ENCODE measurements at places on chromosomes 12 and 14.

DNA sequence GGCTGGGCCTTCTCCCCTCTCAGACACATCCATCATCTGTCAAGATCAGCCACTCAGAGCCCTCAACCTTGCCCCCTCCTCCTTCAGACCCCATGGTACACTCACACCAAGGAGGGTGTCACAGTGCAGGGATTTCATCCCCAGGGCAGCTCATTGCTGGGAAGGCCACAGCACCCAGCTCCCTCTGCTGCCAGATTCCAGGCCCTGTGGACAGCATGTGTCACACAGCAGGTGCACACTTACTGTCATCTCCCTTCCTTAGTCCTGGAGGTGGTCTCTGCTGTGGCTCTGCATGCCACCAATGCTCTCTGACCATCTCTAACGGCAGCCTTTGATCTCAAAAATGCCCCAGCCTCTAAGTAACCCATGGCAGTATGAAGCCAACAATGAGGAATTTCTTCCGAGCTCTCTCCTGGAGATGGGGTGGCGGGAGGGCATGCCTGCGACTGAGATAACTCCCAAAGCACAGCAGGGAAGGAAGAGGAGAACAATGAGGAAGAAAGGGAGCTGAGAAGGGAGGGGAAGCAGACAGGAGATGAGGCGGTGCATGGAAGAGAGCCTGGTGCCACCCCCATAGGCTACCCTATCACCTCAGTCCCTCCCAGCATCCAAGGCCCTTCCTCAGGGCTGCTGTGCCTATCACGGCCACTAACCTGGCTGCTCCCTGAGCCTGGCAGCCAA is 101.0 kb downstream of the SINHCAF start:
- no peak for DNase-seq

DNA sequence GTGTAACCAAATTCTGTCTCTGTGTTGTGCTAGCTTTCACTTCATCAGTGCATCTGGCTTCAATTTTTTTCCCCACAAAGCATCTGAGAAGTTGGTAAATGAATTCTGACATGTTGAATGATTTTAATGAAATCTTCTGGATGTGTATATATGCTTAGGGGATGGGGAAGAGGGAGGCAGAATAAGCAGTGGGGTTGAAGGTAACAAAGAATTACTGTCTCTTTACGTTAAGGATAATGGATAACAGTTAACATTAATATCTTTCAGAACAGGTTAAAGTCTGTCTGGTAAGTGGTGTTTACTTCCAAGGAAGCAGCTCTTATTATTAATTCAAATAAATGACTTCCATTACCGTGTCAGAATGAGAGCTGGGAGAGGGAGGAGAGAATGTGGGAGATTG is 261.7 kb downstream of the ERC1 start:
- peak; percentile 25 for DNase-seq

- no peak for DNase-seq
Measured at GRCh38 chr14:74856366-74856765, 19.6 kb downstream of the PROX2 start.

GRCh38 chr12:74021937-74022336 is 515.7 kb upstream of the ATXN7L3B start:
- DNase-seq: no peak

DNA sequence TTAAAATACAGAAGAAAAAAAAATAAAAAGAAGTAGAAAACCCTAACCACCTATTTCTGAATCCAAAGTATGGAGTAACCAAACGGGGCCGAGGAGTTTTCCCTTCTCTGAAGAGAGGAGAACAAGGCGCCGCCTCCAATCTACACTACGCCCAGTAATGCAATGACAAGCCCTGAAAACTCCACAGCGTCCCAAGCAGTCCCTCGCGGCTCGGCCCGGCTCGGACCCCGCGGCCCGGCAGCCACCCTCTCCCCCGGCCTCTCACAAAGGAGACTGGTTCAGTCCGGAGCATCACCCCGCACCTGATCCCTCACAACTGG is 371 bp downstream of the CHD8 start:
- DNase-seq: peak; percentile 26

GRCh38 chr12:77031745-77032144 is 33.6 kb downstream of the E2F7 start:
- peak; percentile 25 for DNase-seq

- peak; percentile 79 for DNase-seq
Measured at GRCh38 chr14:89303456-89304435, 113.3 kb downstream of the FOXN3 start.

DNA sequence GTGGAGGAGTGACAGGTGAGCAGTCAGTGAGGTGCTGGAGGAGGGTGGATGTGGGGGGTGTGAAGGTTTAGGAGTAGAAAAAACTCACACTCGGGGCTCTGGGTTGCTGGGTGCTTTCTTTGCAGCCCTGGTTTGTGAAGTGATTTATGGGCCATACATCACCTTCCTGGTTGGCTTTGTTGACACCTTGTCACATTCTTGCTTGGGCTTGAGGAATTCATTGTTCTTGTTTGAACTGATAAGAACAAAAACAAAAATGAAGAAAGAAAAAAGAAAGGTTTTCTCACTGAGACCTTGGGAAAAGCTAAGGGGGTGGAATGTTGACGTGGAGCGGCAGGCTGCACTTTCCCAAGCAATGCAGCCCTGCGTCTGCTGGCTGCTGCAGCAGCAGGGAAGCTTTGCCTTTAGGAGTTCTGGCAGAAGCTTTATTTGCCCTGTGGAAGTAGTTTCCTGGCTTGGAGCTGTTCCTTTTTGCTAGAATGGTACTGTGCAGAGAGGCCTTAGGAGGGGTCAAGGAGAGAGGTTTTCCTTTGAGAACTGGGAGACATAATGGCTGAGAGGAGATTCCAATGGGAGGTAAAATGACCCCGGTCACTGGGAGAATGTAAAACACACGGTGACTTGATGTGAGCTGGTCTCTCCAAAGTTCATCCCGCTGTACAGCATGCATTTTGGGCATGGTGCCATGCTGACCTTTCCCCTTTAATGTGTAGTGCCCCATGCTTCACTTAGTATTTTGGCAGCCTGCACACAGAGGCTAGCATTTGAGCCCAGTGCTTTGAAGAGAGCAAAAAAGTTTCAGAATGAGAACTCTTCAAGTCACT is 52.8 kb downstream of the HMGA2 start:
- no peak for DNase-seq

GRCh38 chr12:56084958-56085543 is 5.1 kb downstream of the ERBB3 start:
- no peak for DNase-seq

DNA sequence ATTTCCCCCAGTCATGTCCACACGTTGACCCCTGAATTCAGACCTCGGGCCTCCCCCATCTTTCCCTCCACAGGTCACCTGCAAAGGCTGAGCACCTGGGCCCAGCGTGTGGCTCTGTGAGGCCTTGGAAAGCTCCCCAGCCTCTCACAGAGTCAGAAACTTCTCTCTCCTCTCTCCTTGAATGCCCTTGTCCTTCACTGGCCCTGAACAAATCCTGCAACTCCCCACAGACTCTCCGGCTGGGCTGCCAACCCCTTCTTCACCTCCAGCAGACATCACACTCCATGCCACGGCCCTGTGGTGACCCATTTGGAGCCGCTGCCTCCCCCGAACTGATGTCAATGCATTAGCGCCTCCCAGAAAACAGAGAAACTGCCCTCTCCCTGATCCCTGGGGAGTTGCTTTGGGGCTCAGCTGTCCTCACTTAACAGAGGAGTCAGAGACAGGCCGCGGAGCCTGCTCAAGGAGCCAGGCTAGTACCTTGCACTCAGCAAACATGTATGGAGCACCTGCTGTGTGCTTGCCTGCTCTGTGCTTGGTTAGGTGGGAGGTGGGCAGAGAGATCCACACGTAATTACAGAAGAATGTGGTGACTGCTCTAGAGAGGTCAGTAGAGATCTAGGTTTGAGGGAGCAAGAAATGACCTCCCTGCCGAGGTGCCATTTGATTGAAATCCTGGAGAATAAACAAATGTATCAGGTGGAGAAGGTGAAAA is 99.2 kb upstream of the PWP1 start:
- no peak for DNase-seq

- DNase-seq: no peak
Measured at GRCh38 chr12:116399055-116399454, 121.6 kb upstream of the MED13L start.

- DNase-seq: no peak
Measured at GRCh38 chr14:46404865-46405811, 246.4 kb downstream of the RPL10L start.

DNA sequence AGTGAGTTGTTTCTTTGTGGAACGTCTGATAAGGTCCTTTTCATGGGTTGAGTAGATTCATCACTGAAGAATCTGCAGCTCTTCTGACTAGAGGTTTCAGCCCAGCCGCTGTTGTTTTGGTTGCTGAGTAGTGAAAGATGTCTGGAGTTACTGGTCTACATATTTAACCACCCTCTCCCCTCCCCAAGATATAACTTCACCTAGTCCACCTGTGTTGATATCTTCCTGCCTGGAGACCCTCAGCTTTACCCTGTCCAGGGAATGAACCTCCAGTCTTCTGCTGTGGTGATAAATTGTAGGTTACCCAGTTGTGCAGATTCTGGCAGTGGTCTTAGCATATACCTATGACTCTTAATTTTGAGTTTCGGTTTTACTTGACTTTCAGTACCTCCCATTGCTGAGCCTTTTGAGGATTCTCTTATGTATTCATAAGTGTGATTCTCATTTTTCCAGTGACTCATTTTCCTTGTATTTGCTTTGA is 62.9 kb downstream of the CCDC91 start:
- no peak for DNase-seq

DNA sequence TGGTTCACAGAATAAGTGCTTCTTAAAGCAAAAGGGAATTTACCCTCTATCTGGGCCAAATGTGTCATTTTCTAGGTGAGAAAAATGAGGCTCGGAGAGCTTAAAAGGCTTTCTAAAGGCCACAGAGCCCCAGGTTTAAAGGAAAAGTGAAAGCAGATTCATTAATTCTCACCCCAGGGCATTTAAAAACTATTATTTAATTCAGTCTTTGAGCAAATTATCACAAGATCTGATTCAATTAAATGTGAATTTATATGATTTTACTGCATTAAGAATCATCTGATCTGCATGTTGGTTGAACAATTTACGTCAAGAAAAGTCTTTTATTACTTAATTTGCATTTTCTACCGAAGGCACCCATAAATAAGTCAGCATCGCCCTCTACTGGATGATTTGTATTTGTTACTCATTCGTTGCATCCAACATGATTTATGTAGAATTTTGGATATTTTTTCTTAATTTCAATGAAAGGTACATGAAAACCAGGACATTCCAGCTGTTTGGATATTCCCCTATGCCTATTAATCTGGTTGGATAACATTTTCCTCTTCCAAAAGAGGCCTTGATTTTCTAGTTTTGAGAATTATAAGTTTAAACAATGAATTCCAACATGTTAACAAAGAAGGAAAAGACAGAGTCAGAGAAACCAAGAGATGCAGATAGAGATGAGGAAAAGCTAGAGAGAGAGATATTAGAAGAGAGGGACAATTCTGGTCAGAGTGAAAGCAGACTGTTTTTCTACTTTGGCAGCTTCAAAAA is 19.1 kb upstream of the DHRS7 start:
- peak; percentile 71 for DNase-seq

DNA sequence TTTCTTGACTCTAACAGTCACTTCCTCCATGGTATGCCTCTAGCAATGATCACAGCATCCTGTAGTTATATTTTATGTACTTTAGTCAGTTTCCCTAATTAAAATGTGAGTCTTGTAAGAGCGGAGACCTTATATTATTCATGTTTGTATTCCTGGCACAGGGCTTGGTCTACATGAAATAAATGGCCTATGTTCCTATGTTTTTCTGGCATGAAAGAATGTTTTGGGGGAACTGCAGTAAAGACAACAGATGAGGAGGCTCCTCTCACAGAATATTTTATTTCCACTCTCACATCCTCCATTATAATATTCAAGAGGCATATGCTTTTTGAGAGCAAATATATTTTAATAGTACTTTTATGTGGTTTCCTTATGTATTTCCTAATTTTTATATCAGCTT is 429.8 kb upstream of the PDE3A start:
- no peak for DNase-seq

DNA sequence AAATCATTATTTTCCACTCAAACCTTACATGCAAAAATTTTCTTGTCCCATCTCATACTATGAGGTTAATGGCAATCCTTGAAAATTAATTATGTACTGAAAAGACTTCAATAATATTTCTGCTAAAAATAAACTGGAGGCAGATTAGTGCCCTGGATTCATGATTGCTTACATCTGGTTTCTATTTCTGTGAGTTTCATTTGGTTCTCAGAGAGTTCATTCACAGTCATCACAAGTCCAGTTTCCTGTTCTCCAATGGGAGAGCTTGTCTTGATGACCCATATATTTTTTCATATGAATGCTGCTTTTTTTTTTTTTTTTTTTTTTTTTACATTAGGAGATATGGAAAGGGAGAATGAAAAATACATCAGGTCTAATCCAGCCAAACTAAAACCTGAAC is 6.6 kb upstream of the PTHLH start:
- DNase-seq: peak; percentile 52

GRCh38 chr12:111327474-111327873 is 41.4 kb downstream of the PHETA1 start:
- no peak for DNase-seq

- peak; percentile 67 for DNase-seq
Measured at GRCh38 chr12:115998119-115998633, 279.3 kb downstream of the MED13L start.

GRCh38 chr12:47164724-47165439 is 85.1 kb upstream of the AMIGO2 start:
- DNase-seq: peak; percentile 96

GRCh38 chr12:104510145-104510872 is 53.6 kb downstream of the CHST11 start:
- no peak for DNase-seq

GRCh38 chr14:42353315-42353714 is 746.6 kb downstream of the LRFN5 start:
- no peak for DNase-seq

- peak; percentile 74 for DNase-seq
Measured at GRCh38 chr12:27922531-27923139, 49.9 kb downstream of the PTHLH start.

DNA sequence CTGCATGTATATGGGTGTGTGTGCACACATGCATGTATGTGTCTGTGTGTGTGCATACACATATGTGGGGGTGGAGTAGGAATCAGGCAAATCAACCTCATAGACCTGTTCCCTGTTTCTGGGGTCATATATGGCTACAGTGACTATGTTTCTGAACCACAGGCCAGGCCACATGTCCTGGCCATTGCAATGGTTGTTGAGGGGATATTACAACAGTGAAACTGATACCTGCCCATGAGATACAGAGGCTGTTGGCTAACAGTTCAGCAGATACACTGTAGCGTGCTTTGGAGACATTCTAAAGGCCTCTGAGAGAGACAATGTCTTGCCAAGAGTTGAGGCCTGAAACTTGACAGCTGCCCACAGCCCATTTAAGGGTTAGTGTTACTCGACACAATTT is 47.3 kb upstream of the FOS start:
- no peak for DNase-seq

DNA sequence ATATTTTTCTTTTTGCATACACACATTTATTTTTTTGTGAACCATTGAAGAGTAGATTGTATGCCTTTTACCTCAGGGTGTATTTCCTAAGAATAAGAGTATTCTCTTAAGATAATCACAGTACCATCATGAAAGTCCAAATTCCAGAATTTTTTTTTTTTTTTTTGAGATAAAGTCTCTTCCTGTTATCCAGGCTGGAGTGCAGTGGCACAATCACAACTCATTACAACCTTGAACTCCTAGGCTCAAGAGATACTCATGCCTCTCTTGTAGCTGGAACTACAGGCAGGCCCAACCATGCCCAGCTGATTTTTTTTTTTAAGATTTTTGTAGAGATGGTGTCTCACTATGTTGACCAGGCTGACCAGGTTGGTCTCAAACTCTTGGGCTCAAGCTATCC is 10.9 kb downstream of the FRS2 start:
- no peak for DNase-seq
